ENCODE measurements at places on chromosomes 5 and 9.
A peak's percentile ranks its signal among the peaks of the same experiment; 100 is the strongest.

- no peak for DNase-seq
Measured at GRCh38 chr9:114123031-114123977, 24.2 kb upstream of the KIF12 start.

DNA sequence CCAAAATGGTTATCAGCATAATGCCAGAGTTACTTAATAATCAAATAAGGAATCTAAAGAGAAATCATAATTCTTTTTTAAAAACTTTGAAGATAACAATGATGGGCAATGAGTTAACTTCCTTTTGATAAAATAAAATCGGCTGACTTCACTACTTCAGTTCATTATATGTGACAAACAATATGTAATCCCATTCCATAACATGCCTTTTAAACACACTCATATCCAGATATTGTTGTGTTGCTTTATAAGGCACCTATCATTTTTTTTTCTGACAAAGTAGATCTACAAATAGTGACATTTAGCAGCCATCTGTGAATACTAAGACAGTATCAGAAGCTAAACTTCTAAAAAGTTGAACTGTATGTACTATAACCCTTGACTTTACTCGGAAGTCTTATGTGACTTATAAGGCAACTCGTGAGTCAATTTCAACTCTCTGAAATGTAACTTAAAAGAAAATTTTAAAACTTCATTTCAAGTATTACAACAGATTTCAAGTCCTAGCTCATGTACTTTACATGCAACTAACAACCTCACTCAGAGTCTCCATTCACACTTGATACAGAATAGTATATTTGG, 7.5 kb downstream of the ADAMTS6 start:
- no peak for DNase-seq

DNA sequence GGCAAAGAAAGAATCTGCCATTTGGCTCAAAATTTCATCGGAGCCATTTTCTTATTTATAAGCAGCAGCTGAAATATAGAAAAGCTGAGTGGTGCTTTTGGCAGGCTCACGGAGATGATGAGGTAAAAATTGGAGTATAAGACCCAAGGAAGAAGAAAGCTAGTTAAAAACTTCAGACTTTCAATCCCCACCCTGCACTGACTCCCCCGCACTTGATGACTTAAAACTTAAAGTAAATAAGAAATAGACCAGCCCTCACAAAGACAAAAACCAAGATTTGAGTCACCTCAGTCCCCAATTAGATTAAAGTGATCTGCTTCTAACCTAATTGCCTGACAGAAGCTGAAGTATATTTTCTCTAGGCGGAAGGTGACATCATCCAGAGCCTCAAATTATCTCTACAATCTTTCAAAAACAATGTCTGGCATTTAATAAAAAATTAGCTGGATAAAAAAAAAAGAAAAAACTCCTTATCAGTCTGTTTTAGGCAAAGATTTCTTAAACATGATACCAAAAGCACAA, 124.0 kb upstream of the PJA2 start:
- no peak for DNase-seq

DNA sequence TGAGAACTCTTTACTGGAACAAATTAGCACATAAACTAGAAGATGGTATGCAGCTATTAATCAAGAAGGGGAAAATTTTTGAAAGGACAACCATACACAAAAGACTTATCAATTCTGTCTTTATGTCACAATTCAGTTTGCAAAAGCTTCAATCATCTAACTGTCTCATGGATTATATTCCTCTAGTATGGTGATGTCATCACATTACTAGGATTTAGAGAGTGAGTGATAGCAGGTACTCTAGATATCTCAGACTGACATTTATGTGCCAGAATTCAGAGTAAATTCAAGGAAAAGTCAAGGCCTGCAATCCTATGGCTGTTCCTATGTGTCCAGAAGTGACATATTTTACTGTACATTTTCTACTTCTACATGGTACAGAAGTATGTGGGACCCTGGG, 318.9 kb upstream of the GRAMD2B start:
- no peak for DNase-seq

GRCh38 chr5:127297348-127298035, 6.9 kb downstream of the MEGF10 start:
- DNase-seq: no peak

GRCh38 chr5:146667633-146668272, 151.8 kb upstream of the GPR151 start:
- no peak for DNase-seq

DNA sequence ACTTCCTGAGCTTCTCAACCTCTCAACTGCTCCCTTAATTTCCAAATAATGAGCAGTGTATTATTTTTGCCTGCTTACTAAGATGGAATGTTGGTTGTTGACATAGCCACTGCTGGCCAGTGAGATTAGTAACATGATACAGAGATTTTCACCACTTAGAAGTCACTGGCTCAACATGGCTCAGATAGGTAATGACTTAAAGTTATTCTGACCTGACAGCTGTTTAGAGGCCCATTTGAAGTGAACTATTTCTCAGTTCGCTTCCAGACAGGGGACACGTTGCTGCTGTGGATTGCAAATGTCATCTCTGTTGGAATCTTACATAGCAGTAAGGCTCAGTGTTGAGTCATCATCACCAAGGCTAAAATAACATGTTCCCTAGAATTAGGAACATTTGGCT, 490.2 kb downstream of the TLE4 start:
- DNase-seq: no peak

DNA sequence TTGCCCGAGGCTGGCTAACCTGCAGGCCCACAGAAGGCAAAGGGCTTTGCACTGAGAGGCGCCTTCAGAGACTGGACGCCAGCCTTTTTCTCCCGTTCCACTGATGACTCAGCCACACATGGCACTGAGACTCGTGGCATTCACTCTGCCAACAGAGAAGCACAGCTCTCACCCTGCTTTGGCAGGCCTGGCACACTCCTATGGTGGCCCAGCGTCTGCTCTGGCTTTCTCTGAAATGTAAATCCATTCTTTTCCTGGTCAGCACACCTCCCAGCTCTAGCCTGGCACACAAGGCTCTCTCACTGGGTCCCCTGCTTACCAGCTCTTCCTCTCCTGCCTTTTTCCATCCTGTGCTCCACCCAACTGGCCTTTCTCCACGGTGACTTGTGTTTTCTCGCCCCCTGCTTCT, 5.9 kb upstream of the MELK start:
- DNase-seq: no peak

DNA sequence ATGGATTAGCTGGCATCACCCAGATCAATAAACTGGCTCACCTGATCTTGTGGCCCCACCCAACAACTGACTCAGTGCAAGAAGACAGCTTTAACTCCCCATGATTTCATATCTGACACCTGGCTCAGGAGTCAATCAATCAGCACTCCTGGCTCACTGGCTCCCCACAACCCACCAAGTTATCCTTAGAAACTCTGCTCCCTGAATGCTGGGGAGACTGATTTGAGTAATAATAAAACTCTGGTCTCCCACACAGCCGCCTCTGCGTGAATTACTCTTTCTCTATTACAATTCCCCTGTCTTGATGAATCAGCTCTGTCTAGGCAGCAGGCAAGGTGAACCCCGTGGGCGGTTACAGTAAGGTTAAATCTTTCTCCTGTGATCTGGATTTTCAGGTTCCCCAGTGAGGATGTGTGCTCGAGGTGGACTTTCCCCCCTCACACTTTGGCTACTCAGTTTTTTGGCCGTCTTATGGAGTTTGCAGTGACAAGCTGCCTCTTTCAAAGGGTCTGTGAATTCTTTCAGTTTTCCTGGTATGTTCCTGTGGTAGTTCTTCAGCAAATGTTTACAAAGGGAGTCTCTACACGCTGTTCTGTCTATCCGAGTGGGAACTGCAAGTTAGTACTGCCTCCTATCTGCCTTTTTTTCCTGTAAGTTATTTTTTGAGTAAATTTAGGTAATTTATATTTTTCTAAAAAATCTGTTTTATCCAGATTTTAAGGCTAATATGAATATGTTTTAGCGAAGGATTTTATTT, 500.2 kb upstream of the NUDT12 start:
- no peak for DNase-seq

DNA sequence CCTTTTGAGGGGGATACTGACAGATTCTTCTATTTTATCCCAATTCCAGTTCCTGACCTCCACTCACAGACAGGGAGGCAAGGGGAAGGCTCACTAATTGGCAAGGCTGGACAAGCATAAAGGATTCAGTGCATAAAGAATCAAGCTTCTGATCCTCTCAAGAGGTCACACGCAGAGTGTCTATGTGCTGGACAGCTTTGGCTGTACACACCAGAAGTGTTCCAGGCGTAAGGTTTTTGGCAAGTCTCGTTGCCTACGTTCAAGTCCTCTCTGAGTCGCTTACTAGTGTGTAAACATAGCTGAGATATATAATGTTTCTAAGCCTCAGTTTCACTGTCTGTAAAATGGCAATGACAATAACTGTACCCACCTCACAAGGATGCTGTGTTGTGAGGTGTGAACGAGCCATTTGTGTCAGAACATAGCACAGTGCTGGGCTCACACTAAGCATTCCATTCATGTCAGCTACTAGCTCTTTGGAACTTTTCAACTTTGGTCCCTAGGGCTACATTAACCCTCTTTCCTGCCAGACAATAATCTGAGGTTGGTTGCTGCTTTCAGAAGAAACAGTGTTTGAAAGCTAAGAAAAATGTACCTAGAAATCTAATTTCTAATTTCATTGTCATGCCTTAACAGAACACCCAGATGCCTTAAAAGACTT, 52.1 kb downstream of the PALM2AKAP2 start:
- no peak for DNase-seq

GRCh38 chr9:21513431-21513830, 31.3 kb upstream of the IFNE start:
- no peak for DNase-seq

DNA sequence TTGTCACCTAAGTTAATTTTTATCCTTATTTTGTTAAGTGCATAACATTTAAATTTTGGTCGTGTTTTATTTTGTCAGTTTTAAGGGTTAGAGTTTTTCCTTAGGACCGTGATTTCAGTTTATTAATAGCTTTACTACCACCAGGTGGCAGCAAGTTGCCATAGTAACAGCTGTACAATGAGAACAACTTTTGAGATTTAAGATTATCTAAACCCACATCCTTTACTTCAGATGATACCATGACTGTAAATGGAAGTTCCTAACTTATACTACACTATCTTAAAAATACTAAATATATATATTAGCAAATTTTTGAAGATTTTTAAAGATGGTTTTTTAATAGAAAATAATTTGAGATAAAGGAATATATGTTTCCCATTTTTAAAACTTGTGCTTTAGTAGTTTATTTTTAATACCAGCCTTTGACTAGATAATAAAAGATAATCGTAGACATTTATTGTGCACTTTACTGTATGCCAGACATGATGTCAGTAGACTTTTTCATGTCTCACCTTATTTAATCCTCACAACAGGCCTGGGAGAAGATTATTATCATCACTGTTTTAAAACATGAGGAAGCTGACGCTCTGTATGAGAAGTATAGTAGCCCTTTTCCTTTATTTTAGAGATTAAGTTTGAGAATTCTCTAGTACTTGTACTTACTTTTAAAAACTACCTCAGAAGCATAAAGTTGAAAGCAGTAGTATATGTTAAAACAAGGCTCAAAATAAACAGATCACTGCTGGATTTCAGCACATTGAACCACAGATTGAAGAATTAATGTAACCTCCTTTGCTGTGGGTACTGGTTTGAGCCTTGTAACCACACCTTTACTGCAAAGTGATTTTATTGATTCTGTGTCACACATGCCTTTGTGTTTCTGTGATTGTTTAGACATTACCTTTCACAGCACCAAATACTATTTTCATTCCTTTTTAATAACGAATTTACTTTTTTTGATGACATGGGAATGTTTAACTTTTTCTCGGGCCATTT, 27.5 kb downstream of the SREK1 start:
- peak; percentile 38 for DNase-seq

DNA sequence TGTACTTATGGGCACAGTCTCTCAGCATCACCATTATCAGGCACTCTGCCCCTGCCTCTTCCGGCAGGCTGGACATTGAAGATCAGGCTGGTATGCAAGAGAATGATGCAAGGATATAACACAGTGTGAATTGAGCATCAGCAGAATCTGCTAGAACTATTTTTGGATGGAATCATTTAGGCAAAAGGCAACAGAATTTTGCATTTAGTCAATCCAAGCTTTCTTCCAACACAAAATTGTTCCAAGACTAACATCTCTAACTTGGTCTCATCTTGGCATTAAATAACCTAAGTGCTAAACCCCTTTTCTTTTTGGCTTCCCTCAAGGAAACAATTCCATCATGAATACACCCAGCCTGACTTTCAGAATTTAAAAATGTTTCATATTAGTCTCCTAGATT, 339.9 kb downstream of the PRELID2 start:
- DNase-seq: no peak

- DNase-seq: no peak
Measured at GRCh38 chr5:143108498-143109128, 294.9 kb downstream of the NR3C1 start.

GRCh38 chr5:37722236-37723161, 117.3 kb downstream of the GDNF start:
- DNase-seq: no peak

GRCh38 chr5:88925692-88926490, 42.9 kb upstream of the MEF2C start:
- DNase-seq: no peak

DNA sequence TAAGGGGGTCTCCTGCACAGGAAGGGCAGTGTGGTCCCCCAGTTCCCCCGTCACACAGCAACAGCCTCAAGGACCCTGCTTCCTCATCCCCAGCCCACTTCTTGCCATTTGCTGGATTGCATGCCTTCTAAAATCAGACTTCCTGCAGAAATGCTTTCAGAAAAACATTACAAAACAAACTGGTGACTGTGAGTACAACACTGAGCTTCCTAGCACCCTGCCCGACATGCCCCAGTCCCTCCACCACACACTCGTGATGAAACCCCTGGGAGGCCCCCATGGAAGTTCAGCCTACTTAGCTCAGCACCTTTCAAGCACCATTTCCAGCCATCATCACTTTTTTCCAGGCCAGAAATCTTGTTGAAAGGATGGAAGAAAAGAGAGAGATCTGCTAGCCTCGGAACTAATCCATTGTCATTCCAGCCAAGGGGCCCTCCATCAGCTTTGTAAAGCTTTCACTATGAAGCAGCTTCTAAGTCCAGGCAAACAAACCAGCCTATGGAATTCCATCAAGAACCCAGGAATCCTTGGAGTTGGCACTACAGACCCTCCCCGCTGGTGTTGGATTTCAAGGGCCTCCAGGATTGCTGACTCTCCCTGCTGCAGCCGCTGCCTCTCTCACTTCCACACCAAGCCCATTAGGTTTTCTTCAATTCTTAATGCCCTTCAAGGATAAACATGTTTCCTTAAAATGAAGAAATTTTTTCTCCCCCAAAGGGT, 114.6 kb downstream of the C5orf15 start:
- DNase-seq: no peak

- DNase-seq: no peak
Measured at GRCh38 chr9:136017289-136018190, 56.4 kb upstream of the UBAC1 start.

GRCh38 chr9:20884985-20885593, 146.4 kb downstream of the HACD4 start:
- peak; percentile 44 for DNase-seq

All from activated CD8-positive, alpha-beta memory T cell treated with anti-CD3 and anti-CD28 coated beads for 4 hours (primary cell).